ENCODE measurements at places on chromosomes 2 and 18. TPM values are rescaled to one million over a fixed set of nuclear protein-coding genes. Genes with fewer than 3 reads are reported as not detected.

Gene DYNC2LI1
- total RNA-seq = 15.2 TPM

GRCh38 chr2:115880558-115880957 lies 1438.1 kb downstream of the DPP10 start:
- DNase-seq = no peak

GRCh38 chr2:165015052-165015642 lies 59.8 kb upstream of the SLC38A11 start:
- peak; percentile 34 for DNase-seq

GRCh38 chr2:12897181-12897580 lies 180.4 kb downstream of the TRIB2 start:
- no peak for DNase-seq

Measured in glomerular endothelial cell (primary cell).